ENCODE measurements at places on chromosomes 6 and 20. TPM values are rescaled to one million over a fixed set of nuclear protein-coding genes. Genes with fewer than 3 reads are reported as not detected.

Gene CST4
- not detected for total RNA-seq

Gene POU5F1
- total RNA-seq, result 11.6 TPM

Gene LY6G5C
- 1.4 TPM for total RNA-seq

Gene PAK5
- total RNA-seq, result not detected

Gene NTSR1
- total RNA-seq, result 0.16 TPM

Gene TREM1
- total RNA-seq, result not detected

Gene TDRD6
- total RNA-seq, result not detected

Gene SPINT4
- not detected for total RNA-seq

Gene GPSM3
- 0.40 TPM for total RNA-seq
